Left ventricle myocardium superior (tissue), 1 donor: ENCODE measurements at places on chromosomes 6 and 20. TPM values are rescaled to one million over a fixed set of nuclear protein-coding genes. Genes with fewer than 3 reads are reported as not detected.

ACTL10 gene
- 0.40 TPM for total RNA-seq

RPL10A gene
- 560 TPM for total RNA-seq

NANP gene
- 3.6 TPM for total RNA-seq

SLC32A1 gene
- total RNA-seq = not detected

HLA-DMB gene
- total RNA-seq = 10.6 TPM

LZTS3 gene
- total RNA-seq = 17.6 TPM

KIAA0408 gene
- total RNA-seq = 2.4 TPM

ADGRF5 gene
- total RNA-seq = 45.9 TPM
